Lung (tissue), 17 donors: ENCODE measurements at places on chromosomes 2 and 18. TPM values are rescaled to one million over a fixed set of nuclear protein-coding genes. Genes with fewer than 3 reads are reported as not detected.

DNA sequence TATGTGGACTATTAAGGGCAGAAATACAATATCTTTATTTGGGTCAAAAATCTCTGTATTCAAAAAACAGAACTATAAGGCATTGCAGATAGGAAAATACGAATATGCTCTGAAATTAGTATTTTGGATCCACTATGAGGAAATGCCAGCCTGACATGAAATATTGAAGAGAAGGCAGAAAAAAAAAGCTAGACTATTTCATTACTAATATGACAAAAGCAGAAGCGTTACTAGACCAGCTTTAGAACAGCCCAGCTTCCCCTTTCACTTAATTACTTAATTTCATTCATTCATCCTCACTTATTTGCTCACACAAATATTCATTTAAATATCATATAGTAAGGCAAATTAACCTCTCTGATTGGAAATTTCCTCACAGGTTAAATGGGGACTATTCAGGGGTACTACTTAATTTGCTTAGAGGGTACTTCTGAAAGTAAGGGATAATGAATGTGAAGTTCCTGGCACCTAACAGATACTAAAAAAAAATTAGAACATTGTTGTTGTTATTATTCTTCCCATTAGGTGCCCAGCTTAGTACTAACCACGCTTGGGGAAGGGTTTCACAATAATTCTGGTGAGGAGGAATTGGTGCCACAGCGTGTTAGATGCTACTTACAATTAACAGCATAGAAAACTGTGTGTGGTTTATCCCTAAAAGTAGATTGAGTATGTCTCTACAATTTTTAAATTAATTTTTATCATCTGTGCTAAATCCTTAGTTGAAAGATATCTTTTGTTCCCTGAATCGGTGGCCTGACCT lies 71.1 kb upstream of the CTLA4 start:
- peaks cover 4% of the 10 kb centered on the region for H3K4me1 ChIP-seq
- H3K4me3 ChIP-seq: no peak overlapping the region
- H3K27ac ChIP-seq: no peak overlapping the region
- no peaks in the 10 kb centered on the region for H3K27me3 ChIP-seq

GRCh38 chr2:13009027-13009642 lies 292.4 kb downstream of the TRIB2 start:
- H3K27ac ChIP-seq: no peak overlapping the region
- H3K36me3 ChIP-seq: no peaks in the 10 kb centered on the region

- no peak for DNase-seq
- H3K27me3 ChIP-seq: no peaks in the 10 kb centered on the region
- H3K27ac ChIP-seq: no peak overlapping the region
- no peaks in the 10 kb centered on the region for H3K4me1 ChIP-seq
- H3K36me3 ChIP-seq: no peaks in the 10 kb centered on the region
Measured at GRCh38 chr2:16196687-16197503, 256.5 kb downstream of the MYCN start.

GRCh38 chr2:241967467-241968144 lies 98.1 kb downstream of the RTP5 start:
- no peak overlapping the region for H3K4me3 ChIP-seq
- H3K36me3 ChIP-seq: no peaks in the 10 kb centered on the region
- H3K27ac ChIP-seq: no peak overlapping the region
- H3K4me1 ChIP-seq: no peaks in the 10 kb centered on the region
- H3K27me3 ChIP-seq: no peaks in the 10 kb centered on the region

Gene SLC8A1
- 30.5 TPM for total RNA-seq

DNA sequence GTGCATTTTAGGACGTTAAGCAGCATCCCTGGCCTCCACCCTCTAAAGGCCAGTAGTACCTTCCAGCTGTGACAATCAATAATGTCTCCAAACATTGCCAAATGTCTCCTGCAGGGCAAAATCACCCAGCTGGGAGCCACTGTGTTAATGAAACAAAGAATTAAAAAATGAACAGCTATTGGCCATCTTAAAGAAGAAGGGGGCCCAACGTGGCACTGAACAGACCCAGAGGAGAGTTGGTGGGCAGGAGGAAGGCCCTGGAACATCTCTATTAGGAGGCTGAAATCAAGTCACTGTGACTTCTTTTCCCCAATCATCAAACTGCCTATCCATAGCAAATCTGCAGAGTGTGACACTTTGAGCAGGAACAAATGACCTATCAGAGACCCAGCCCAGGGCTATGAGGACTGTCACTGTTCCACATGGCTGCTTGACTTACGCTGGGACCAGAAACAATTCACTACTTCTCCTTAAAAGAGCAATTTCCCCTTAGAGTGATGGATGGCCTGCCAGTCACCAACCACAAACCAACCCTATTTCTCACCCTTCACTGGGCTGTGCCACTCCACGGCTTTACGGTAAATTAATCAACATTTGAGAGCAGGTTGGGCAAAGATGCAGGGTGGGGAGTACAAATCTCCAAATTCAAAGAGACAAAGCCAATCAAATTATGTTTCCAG lies 35.2 kb upstream of the TEX51 start:
- H3K4me1 ChIP-seq: no peaks in the 10 kb centered on the region
- H3K27ac ChIP-seq: no peak overlapping the region
- no peaks in the 10 kb centered on the region for H3K36me3 ChIP-seq
- no peaks in the 10 kb centered on the region for H3K27me3 ChIP-seq
- DNase-seq: no peak

GRCh38 chr2:52970642-52971041 lies 797.0 kb upstream of the CHAC2 start:
- H3K36me3 ChIP-seq: no peaks in the 10 kb centered on the region
- H3K4me1 ChIP-seq: no peaks in the 10 kb centered on the region
- no peaks in the 10 kb centered on the region for H3K27me3 ChIP-seq
- H3K27ac ChIP-seq: no peak overlapping the region
- H3K4me3 ChIP-seq: no peak overlapping the region
- DNase-seq: no peak

DNA sequence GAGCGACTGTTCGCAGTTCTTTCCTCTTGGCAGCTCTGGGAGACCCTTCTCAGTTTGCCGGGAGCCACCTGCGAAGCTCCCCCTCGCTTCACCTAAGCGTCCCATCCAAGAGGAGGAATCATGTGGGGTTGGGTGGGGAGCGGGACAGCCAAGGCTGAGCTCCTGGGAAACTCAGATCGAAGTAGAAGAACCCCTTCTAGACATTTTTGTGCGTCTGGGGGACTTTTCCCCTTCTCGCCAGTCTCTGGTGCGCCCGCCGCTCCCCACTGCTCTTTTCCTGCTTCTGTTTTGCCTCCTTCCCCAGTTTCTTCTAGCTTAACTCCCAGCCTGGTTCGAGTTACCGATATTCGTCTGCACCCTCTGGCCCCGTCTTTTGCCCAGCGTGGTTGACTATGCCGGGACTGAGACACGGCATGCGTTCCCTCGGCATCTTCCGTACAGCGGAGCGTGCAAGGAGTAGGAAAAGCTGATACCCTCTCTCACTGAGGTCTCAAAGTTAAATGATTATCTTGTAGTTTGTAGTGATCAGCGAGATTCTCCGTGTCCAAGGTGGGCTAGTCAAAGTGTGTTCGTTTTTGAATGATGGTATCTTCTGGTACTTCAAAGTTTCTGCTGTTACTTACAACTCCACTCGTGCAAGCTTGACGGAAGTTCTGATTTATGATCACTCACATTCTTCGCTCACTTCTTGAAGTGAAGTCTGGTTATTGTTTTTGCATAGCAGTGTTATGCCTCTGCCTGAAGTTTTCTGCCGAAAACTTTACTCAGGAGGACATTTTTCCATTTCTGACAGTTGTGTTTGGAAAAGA lies 664 bp downstream of the CAMKMT start:
- no peaks in the 10 kb centered on the region for H3K27me3 ChIP-seq
- peak; percentile 57 for DNase-seq
- peak overlapping the region; percentile 67 for H3K27ac ChIP-seq
- H3K36me3 ChIP-seq: no peaks in the 10 kb centered on the region

DNA sequence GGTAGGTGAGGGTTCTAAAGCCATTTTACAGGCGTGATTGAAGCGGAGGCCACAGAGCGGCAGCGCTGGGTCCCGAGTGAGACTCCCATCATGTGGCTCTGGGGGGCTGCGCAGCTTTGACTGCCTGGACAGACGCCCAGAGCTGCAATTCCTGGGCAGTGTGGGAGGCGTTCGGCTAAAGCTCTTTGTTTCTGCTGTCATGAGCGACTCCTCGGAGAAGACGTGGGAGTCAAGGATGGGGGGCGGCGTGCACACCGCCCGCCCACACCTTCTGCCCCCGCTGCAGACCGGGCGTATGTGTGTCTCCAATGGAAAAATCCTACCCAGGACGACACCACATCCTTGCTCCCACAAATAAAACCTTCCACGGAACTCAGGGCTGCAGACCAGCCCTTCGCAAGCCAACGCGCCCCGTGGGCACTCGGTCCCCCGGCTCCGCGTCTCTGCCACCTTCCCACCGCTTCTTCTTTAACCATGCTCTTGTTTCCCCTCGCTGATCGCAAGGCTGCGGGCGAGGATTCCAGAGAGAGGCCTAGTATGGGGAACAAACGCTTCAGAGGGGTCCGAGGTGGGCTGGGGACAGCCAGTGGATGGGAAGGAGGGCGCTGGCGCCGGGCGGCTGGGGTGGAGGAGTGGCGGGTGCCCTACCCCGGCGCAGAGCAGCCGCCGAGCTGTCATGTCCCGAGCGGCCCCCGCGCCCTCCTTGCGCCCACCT lies 680 bp upstream of the LBH start:
- peaks cover 23% of the 10 kb centered on the region for H3K4me1 ChIP-seq
- H3K27ac ChIP-seq: peak overlapping the region; percentile 87
- H3K4me3 ChIP-seq: peak overlapping the region; percentile 49
- H3K27me3 ChIP-seq: no peaks in the 10 kb centered on the region
- H3K36me3 ChIP-seq: peaks cover 12% of the 10 kb centered on the region

Gene SKOR2
- total RNA-seq: not detected

GRCh38 chr18:47067648-47068047 lies 32.2 kb upstream of the ELOA2 start:
- H3K4me1 ChIP-seq: no peaks in the 10 kb centered on the region
- H3K36me3 ChIP-seq: no peaks in the 10 kb centered on the region
- no peak overlapping the region for H3K27ac ChIP-seq

GRCh38 chr2:62808554-62808953 lies 103.0 kb downstream of the EHBP1 start:
- DNase-seq: no peak
- no peak overlapping the region for H3K4me3 ChIP-seq
- H3K27ac ChIP-seq: no peak overlapping the region
- H3K4me1 ChIP-seq: no peaks in the 10 kb centered on the region
- peaks cover 4% of the 10 kb centered on the region for H3K36me3 ChIP-seq

Gene HAAO
- 12.5 TPM for total RNA-seq

Gene TGIF1
- total RNA-seq: 51.6 TPM

DNA sequence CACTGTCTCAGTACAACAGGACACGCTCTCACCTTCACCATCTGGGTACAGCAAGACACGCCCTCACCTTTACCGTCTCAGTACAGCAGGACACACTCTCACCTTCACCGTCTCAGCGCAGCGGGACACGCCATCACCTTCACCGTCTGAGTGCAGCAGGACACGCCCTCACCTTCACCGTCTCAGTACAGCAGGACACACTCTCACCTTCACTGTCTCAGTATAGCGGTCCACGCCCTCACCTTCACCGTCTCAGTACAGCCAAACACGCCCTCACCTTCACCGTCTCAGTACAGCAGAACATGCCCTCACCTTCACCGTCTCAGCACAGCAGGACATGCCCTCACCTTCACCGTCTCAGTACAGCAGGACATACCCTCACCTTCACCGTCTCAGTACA lies 109.9 kb upstream of the CTDP1 start:
- H3K4me3 ChIP-seq: no peak overlapping the region
- H3K36me3 ChIP-seq: no peaks in the 10 kb centered on the region
- peaks cover 7% of the 10 kb centered on the region for H3K27me3 ChIP-seq
- no peak for DNase-seq
- no peak overlapping the region for H3K27ac ChIP-seq

DNA sequence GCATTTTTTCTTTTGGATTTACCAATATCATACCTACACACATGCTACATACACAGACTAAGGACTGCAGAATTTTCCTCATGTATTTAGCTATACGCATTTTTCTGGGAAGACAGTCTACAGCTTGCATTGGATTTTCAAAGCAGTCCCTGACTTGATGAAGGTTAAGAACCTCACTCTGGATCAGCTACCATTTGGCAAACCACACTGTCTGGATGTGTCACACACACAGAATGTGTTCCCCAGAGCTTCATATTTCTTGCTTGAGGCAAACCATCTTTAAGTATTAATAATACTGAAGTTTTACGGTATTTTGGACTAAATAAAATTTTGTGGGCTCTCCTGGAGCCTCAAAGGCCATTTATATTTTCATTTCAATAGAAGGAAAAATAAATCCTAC lies 102.3 kb downstream of the TCF4 start:
- H3K27ac ChIP-seq: no peak overlapping the region
- no peak overlapping the region for H3K4me3 ChIP-seq
- H3K27me3 ChIP-seq: no peaks in the 10 kb centered on the region
- no peak for DNase-seq

DNA sequence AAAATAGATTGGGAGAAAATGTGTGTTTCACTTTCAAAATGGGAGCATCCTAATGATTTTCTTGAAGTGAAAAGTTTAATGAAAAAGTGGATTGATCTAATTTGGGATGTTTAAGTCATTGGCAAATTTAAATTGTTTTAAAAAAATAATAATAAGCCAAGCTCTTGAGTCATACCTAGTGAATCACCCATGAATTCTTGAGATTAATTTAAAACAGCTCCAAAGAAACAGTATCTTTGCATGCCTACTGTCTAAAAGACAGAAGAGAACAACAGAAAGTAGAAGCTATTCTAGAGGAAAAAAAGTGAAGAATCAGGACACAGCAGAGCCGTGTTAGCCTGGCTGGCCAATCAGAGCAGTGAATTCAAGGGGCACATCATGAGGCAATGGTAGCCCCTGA lies 7.7 kb downstream of the ACVR1C start:
- no peak overlapping the region for H3K4me3 ChIP-seq
- H3K27ac ChIP-seq: no peak overlapping the region
- no peaks in the 10 kb centered on the region for H3K4me1 ChIP-seq
- DNase-seq: no peak
- H3K27me3 ChIP-seq: no peaks in the 10 kb centered on the region
- no peaks in the 10 kb centered on the region for H3K36me3 ChIP-seq

DNA sequence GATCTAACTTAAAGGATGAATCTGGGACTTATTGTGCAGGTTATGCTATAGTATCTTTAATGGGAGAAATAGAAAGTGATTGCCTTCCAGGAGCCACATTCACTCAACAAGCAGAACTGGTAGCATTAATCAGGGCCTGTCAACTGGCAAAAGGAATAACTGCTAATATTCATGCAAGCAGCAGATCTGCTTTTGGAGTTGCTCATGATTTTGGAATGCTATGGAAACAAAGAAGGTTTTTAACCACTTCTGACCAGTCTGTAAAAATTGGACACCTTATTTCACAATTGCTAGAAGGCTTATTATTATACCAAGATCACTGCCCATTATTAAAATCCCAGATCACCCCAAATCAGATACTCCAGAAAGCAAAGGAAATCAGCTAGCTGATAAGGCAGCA lies 200.4 kb downstream of the MREG start:
- DNase-seq: no peak

- H3K36me3 ChIP-seq: no peaks in the 10 kb centered on the region
- H3K4me3 ChIP-seq: no peak overlapping the region
- no peaks in the 10 kb centered on the region for H3K27me3 ChIP-seq
- DNase-seq: no peak
- H3K4me1 ChIP-seq: peaks cover 15% of the 10 kb centered on the region
- no peak overlapping the region for H3K27ac ChIP-seq
Measured at GRCh38 chr2:64799592-64800252, 146.0 kb upstream of the SERTAD2 start.

GRCh38 chr2:30847329-30847728 lies 40.1 kb upstream of the CAPN13 start:
- H3K27ac ChIP-seq: no peak overlapping the region
- no peaks in the 10 kb centered on the region for H3K4me1 ChIP-seq
- no peaks in the 10 kb centered on the region for H3K27me3 ChIP-seq
- no peak for DNase-seq
